Lower leg skin (tissue), 4 donors: ENCODE measurements at places on chromosomes 11 and 22. TPM values are rescaled to one million over a fixed set of nuclear protein-coding genes. Genes with fewer than 3 reads are reported as not detected.

- no peak for DNase-seq
These were observed 251.5 kb upstream of the ISX start for GRCh38 chr22:34814260-34815025.

DNA sequence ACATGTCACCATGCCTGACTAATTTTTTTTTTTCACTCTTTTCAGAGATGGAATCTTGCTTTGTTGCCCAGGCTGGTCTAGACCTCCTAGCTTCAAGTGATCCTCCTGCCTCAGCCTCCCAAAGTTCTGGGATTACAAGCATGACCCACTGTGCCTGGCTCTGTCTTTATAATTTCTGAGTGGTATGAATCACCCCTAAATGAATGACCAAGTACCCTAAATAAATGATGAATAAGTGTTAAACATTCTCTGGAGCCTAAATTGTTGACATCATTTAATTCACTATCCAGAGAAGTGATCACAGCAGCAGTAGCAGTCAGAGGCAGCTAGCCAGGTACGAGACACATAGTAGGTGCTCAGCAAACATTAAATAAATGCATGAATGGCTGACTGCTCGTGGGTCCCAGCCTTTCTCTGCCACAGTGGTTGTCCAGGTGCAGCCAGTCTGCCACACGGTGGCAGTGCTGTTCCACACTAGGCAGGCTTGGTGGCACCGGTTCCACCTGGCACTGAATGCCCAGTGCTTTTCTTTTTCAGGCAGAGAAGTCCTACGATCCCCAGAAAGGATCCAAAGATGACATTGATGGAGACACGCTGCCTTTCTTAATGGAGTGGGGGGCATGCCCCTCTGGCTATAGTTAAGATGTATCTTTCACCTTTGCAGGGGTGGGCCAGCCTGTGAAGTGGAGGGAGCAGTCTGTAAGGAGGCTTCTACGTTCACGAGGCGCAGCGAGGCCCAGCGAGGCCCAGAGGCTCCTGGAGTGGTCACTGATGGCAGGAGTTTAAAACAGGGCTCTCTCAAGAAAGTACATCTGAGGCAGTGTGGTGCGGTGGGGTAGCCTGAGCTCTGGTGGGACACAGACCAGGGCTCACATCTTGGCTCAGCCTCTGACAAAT is 8.7 kb upstream of the TTC12 start:
- DNase-seq = peak; percentile 93

DNA sequence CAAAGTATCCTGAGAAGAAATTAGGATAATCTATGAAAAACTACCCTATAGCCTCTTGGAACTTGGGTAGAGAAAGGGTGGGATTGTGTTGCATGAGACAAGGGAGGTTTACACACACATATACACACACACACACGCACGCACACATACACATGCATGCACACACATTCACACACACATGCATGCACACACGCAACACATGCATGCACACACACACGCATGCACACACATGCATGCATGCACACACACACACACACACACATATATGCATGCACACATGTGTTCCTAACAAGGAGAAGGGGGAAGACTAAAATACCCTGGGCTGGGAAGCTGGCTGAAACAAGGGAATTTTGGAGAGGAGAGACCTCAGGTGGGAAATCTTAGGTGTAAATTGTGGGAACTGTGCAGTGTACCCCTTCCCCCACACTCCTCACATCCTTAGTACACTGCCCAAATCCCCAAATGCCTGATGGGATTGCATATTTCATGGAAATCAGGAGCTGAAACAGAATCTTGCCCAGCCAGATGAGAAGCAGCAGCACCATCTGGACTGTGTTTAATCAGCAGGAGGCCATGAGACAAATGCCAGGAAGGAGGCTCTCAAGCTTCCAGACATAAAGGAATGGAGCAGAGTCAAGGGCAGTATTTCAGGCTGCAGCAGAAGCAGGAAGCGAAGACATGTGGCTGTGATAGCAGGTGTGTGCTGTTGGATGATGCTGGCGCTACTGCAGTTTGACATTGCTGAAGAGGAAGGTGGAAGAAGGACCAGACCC is 14.6 kb upstream of the POLD3 start:
- no peak for DNase-seq

GRCh38 chr11:93188726-93189125 is 9.1 kb downstream of the SLC36A4 start:
- no peak for DNase-seq

DNA sequence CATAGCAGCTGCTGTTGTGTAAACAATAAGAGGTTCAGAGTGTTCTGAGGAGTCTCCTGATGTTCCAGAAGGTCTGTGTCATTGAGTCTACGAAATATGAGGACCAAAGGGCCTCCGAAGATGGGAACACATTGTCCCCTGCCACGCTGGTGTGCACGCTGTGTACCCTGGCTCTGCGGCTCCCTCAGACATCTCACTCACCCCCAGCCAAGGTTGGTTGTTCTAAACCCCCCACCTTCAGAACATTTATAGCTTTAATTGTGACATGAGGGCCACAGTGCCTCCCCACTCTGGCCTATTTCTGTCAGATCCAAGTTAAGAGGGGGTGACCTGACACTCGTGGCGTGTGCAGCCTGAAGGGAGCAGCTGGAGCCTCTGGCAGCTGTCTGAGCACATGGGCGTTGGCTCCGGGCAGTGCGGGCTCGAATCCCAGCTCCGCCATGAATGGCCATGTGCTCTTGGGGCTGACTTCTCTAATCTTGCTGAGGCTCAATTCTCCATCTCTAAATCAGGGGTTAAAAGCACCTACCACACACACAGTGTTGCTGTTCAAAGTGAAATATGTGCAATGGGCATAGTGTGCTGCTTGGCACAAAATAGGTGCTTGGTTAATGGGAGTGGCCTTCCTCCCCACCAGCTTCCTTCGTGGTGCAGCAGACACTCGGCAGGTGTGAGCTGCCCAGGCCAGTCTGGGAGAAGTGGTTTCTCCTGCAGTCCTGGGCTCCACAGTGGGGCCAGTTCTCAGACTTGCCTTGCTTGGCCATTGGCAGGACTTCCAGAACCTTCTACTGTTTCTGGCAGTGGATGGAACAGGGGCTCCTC is 39.7 kb upstream of the MICAL2 start:
- DNase-seq = peak; percentile 76

- DNase-seq = no peak
These were observed 34.8 kb downstream of the JHY start for GRCh38 chr11:122917311-122917710.

- DNase-seq = no peak
These were observed 5.5 kb downstream of the JAM3 start for GRCh38 chr11:134074346-134074745.

The TMEM109 gene
- 81.3 TPM for total RNA-seq

The MISFA gene
- 1.3 TPM for total RNA-seq
